Activated B cell treated with CpG ODN at 0.5 μM for 24 hours (primary cell): ENCODE measurements at places on chromosomes 7 and 10. TPM values are rescaled to one million over a fixed set of nuclear protein-coding genes. Genes with fewer than 3 reads are reported as not detected.

Gene LRRC61
- 10.7 and 11.0 TPM in 2 replicates for total RNA-seq

GRCh38 chr7:94054130-94054529 lies 50.0 kb upstream of the BET1 start:
- no peaks in the 10 kb centered on the region for H3K27me3 ChIP-seq
- H3K4me1 ChIP-seq = peaks cover 62% of the 10 kb centered on the region
- peak overlapping the region; percentile 10 for H3K27ac ChIP-seq
- H3K36me3 ChIP-seq = no peaks in the 10 kb centered on the region
- no peak for DNase-seq

Gene ZNF789
- total RNA-seq = 24.5 and 38.3 TPM in 2 replicates

Gene ARHGEF5
- 6.4 and 7.4 TPM in 2 replicates for total RNA-seq

GRCh38 chr7:117225536-117225935 lies 97.3 kb downstream of the WNT2 start:
- no peak for DNase-seq
- H3K4me1 ChIP-seq = no peaks in the 10 kb centered on the region

GRCh38 chr7:90655566-90655965 lies 59.4 kb downstream of the CDK14 start:
- H3K4me1 ChIP-seq = peaks cover 54% of the 10 kb centered on the region
- DNase-seq = no peak
- H3K36me3 ChIP-seq = no peaks in the 10 kb centered on the region
- peak overlapping the region; percentile 16 for H3K4me3 ChIP-seq
- H3K27me3 ChIP-seq = no peaks in the 10 kb centered on the region
- H3K27ac ChIP-seq = peak overlapping the region; percentile 82

- H3K36me3 ChIP-seq = no peaks in the 10 kb centered on the region
- peaks cover 21% of the 10 kb centered on the region for H3K27me3 ChIP-seq
- DNase-seq = no peak
- H3K27ac ChIP-seq = no peak overlapping the region
- H3K4me1 ChIP-seq = no peaks in the 10 kb centered on the region
Measured at GRCh38 chr7:94389381-94389780, 5.3 kb upstream of the COL1A2 start.

- no peak overlapping the region for H3K4me3 ChIP-seq
- H3K36me3 ChIP-seq = no peaks in the 10 kb centered on the region
- no peaks in the 10 kb centered on the region for H3K4me1 ChIP-seq
- H3K27ac ChIP-seq = no peak overlapping the region
Measured at GRCh38 chr7:48728799-48729198, 195.5 kb upstream of the CDC14C start.

Gene CABCOCO1
- total RNA-seq = not detected in 2 replicates

Gene MSMB
- not detected in 2 replicates for total RNA-seq

DNA sequence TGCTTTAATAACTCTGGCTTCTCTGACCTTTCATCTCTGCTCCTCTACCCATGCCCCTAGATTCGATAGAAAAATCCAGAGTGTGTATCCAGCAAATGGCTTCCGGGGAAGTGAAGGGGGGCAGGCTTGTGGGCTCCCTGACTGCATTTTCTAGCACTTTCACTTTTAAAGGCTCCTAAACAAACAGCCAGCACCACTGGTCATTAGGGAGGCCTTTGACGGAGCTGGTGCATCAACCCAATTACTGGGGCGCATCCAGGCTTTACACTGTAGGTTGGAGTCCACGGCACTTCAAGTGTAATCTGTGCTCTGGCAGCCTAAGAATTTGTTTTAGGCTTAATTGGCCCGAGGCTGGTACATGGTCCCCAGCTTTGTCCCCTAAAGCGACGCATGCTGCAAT lies 291.9 kb downstream of the GFRA1 start:
- H3K4me3 ChIP-seq = no peak overlapping the region
- H3K4me1 ChIP-seq = no peaks in the 10 kb centered on the region
- no peak overlapping the region for H3K27ac ChIP-seq
